ENCODE measurements at places on chromosomes 5 and 9.

DNA sequence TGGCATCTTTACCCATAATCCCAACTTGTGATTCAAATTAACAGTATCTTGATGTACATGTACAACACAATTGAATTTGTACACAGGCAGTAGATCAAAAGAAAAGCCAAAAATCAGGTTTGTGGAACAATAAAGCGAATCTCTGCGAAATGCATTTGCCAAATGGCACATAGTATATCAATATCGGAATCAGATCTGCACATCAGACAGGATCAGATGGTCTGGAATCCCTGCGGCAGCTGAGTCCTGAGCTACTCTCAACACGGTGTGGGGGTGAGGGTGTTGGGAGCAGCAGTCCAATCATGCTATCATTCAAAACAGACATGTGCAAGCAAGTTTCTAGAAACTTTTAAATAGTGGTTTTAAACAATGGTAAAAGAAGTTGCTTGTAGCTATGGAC, 358.3 kb downstream of the SEMA5A start:
- DNase-seq: no peak

GRCh38 chr9:118782790-118783463, 586.3 kb downstream of the BRINP1 start:
- DNase-seq: no peak

DNA sequence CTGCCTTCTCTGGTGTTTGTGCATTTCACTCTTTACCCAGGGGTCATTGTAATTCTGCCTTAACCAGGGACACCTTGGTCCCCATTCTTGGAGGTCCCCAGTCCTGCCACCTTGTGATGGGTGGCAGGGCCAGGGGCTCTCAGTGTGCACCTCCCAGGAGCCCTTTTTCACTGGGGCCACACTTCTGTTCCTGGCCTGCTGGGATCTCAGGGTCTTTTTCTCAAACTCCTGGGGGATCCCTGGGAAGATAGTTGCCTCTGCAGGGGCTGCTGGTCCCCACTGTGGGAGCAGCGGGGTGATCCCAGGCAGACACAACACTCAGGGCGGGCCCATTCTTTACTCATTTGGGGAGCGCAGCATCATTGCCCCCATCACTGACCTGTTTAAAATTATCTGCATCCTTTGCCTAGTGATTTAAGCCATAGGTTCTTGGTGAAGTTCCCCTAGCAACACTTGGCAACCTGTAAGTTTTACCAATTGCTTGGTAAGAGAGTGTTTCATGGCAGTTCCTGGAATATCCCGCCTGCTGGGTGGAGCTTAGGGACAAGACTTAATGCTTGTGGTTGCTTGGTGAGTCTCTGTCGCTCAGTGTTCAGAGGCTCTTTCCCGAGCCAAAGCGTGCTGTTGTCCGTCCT, 15.7 kb downstream of the PHF2 start:
- DNase-seq: no peak

DNA sequence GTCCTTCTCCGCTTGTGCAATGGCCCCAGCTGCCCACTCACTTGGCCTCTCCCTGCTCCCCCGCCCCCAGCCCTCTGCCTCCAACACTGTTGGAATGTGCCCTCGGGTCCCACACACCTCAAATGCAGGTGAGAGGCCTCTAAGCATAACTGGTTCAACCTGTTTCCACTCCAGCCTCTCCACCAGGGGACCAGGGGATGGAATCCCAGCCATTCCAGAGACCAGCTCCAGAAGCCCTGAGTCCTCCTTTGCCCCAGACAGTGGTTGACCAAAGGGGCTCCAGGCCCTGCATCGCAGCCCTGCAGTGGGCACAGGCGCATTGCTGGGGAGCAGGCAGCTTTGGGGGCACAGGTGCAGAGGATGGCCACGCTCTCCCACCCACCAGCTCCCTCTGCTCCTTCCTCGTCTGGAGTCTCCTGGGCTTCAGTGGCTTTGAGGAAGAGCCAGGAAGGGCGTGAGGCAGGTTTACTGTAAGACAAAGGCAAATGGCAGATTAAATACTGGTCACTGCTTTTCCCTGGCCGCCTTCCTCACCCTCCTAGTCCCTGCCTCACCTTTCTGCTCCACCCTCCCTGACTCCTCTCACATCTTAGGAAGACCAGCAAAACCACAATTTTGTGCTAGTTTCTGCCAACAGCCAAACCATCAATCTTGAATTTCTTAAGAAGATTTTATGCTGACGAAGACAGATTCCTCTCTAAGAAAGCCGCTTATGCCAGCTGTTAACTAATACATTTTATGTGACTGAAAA, 29.1 kb upstream of the IRX2 start:
- no peak for DNase-seq

GRCh38 chr5:57824047-57824446, 341.4 kb upstream of the ACTBL2 start:
- no peak for DNase-seq

DNA sequence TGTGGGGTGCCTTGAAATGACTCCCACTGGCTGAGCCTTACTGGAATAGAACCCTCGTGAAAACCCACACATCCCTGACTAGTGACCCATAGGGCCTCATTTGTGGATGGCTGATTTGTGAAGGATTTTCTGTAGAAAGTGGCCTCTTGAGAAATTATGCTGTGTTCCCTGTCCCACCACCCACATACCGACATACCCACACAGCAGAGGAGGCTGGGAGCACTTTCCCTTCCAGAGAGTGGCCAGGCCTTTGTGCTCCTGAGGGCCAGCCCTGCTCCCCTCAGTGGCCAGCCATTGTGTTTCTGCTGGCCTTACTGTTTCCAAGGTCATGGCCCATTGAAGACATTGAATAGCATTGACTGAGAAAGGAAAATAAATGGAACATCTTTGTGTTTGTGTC, 29.6 kb downstream of the IL9 start:
- DNase-seq: no peak

DNA sequence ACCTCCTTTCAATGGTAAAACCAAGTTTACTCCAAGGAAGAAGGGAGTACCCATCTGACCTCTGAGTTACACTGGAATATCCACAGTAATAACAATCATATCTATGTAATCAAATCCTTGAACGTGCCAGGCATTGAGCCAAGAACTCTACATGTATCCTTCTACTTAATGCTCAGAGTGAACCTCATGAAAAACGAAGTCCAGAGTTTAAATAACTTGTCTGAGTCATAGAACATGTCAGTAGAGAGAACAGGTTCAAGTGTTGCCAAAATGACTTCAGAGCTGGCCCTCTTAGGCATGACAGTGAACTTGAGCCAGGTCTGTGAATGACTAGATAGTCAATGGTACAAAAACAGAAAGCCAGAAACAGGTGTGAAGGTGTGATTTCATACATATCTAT, 164.1 kb upstream of the ZNF618 start:
- DNase-seq: no peak

DNA sequence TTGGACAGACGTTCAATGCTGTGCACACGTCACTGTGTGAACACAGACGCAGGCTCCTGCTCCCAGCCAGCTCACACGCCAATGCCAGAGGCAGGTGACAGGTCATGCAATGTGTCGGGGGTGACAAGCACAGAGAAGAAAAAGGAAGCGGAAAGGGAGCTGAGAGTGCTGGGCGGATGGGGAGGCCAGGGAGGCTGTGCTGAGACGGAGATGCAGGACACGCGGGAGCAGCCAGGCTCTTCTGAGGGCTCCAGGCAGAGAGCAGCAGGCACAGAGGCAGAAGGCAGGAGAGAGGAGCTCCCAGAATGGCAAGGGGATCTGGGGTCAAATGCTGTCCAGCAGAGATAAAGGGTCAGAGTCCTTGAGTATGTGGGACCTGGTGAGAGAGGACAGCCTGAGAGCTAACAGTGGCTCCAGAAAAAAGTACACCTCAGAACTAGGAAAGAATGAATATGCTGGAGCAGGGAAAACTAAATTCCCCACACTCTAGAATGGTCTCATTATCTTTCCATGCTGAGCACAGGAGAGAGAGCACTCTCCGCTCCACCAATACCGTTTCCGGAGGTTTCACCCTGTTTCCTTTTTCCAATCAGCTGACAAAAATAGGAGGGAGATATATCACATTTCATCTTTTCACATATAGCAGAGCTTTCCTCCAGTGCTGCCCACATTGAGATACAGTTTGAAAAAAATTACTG, 32.8 kb upstream of the NSMF start:
- DNase-seq: no peak

GRCh38 chr5:165224366-165225045, 1719.1 kb downstream of the MAT2B start:
- DNase-seq: no peak

- no peak for DNase-seq
These were observed 19.3 kb upstream of the RAPGEF1 start for GRCh38 chr9:131759017-131759647.

DNA sequence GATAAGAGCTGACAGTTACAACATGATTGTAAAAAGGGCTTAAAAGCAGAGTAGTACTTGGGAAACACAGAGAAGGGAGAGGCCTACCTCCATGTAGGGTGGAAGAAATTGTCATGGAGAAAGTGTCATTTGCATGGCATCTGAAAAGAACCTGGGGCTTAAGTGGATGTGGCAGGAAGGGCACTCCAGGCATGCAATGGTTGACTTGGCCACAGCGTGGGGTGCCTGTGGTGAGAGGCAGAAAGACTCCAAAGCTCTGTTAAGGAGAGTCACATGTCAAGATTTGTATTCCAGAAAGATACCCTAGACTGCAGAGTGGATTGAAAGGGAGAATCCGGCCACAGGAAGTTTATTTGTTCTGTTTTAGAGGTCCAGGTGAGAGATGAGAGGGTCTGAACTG, 2.4 kb downstream of the POLR3G start:
- DNase-seq: no peak

DNA sequence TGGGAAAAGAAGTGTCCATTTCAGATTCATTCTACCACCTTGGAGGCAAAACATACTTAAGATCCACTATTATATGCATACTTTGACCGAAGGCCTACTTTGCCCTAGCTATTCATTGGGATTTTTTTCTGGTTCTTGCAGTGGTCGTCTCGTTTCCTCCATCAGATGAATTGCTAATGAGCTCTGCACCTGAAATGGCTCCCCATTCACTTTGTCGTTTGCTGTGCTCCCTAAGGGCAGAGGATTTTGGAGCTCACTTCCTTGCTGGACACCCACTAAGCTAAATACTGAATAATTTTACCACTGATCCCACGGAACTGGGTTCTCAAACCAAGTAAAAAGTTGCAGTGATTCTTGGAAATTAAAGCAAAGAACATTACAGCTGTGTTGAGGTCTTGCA, 1.9 kb downstream of the KDM3B start:
- DNase-seq: no peak

- DNase-seq: no peak
These were observed 356.1 kb downstream of the NTRK2 start for GRCh38 chr9:85025638-85026037.

DNA sequence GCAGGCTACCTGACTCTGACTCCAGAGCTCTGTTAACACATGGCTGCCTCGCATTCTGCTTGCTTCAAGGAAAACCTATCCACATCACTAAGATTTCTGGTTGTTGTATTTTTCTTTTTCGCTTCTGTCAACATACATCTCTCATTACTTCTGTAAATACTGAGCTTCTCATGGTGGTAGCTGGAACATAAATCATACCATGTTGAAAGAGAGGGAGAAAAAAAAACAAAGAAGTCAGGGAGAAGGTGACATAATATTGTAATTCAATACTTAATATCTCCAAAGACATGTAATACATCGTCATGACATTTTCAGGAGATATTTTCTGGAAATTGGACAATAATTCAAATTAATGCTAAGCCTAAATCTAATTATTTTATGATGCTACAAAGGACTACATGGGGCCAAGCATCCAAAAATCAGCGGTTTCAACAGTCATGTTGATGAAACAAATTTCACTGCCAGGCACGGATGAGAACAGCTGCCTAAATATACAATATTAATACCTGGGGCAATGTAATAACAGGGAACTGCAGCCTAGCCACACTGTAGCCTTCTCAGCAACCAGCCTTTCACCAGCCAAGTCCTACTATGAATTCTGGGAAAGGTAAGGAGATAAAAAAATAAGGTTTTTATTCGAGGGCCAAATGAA, 332.0 kb downstream of the TRIM32 start:
- no peak for DNase-seq

- no peak for DNase-seq
These were observed 142.8 kb downstream of the TMEM38B start for GRCh38 chr9:105836936-105837660.

DNA sequence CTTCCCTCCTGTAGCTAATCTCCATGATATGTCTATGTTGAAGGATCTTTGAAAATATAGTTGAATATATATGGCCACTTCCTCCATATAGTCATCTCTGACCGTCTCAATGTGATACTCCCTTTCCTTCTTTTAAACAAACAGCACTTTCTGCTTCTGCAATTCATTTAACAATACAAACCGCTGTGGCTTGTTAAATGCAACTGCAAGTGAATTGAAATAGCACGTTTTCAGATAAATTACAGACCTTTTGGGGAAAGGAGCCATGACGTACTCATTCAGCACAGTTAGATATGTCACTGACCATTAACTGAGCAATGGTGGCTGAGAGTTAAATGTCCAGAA, 82.5 kb downstream of the FBXO38 start:
- DNase-seq: no peak

GRCh38 chr5:11415751-11416150, 488.5 kb downstream of the CTNND2 start:
- no peak for DNase-seq

- no peak for DNase-seq
These were observed 20.0 kb downstream of the NTNG2 start for GRCh38 chr9:132181796-132182313.

GRCh38 chr9:114117614-114117995, 18.5 kb upstream of the KIF12 start:
- no peak for DNase-seq

DNA sequence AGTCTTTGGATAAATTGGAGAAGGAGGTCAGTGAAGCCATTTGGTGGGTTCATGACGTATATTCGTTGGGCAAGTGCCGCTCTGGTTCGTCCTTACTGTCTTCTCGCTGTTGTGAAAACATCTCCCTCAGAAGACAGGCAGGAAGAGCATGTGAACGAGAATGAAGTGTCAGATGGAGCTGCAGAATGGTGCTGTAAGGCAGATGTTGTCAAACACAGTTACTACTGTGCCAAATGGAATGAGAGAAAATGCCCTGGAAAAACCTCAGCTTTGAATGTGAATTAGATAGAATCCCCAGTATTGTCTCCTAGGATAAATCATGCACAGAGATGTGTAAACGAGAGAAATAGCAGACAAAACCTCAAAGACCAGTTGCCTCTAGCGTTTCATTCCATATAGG, 121.5 kb downstream of the CAMK4 start:
- no peak for DNase-seq

DNA sequence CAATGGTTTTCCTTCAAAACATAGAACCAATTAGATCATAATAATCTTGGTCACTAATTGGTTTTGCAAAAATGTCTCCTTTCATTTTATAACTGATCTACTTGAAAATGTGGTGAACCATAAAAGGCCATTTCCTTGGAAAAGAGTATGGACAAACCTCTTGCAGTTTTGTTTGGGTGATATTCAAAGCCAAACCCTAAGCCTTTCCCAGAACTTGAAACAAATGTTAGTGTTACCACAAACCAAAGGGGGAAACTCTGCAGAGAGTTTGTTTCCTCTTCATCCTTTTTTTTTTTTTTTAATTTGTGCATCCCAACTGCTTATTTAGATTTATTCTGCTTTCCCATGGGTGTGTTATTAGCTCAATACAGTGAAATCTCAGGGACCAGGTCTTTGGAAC, 204.4 kb upstream of the ADAMTSL1 start:
- DNase-seq: no peak

GRCh38 chr5:122756264-122756911, 18.5 kb upstream of the SNX2 start:
- no peak for DNase-seq

- DNase-seq: no peak
These were observed 63.0 kb downstream of the LMX1B start for GRCh38 chr9:126676685-126677143.

- DNase-seq: no peak
These were observed 236.6 kb downstream of the NR3C1 start for GRCh38 chr5:143166661-143167420.

- DNase-seq: no peak
These were observed 46.0 kb upstream of the OR2K2 start for GRCh38 chr9:111375817-111376564.
